ENCODE measurements at places on chromosomes 5 and 9.

GRCh38 chr9:97847474-97848214, 5.4 kb upstream of the FOXE1 start:
- no peak for DNase-seq

- DNase-seq = no peak
Measured at GRCh38 chr9:20478786-20479185, 143.5 kb downstream of the MLLT3 start.

GRCh38 chr5:106097340-106097739, 1573.4 kb downstream of the EFNA5 start:
- no peak for DNase-seq

- DNase-seq = no peak
Measured at GRCh38 chr9:7668541-7668940, 131.0 kb downstream of the DMAC1 start.

- DNase-seq = no peak
Measured at GRCh38 chr9:124629600-124629999, 122.4 kb upstream of the NR5A1 start.

GRCh38 chr9:22452415-22453010, 5.9 kb downstream of the DMRTA1 start:
- peak; percentile 33 for DNase-seq

- no peak for DNase-seq
Measured at GRCh38 chr9:630817-631216, 210.7 kb upstream of the DMRT1 start.

DNA sequence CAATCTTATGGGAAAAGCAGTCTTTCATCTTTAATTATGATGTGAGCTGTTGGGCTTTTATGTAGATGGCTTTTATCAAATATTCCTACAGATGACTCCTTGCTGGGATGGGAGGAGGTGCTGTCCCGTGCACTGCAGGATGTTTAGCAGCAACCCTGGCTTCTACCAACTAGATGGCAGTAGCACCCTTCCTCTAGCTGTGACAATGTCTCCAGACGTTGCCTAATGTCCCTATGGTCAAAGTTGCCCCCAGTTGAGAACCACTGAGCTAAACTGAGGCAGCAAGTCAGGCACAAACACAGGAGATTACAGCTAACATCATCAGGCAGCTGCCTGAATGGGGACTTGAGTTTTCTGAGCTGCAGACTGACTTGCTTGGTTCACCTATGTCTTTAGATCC, 401.9 kb upstream of the PDE4D start:
- no peak for DNase-seq

DNA sequence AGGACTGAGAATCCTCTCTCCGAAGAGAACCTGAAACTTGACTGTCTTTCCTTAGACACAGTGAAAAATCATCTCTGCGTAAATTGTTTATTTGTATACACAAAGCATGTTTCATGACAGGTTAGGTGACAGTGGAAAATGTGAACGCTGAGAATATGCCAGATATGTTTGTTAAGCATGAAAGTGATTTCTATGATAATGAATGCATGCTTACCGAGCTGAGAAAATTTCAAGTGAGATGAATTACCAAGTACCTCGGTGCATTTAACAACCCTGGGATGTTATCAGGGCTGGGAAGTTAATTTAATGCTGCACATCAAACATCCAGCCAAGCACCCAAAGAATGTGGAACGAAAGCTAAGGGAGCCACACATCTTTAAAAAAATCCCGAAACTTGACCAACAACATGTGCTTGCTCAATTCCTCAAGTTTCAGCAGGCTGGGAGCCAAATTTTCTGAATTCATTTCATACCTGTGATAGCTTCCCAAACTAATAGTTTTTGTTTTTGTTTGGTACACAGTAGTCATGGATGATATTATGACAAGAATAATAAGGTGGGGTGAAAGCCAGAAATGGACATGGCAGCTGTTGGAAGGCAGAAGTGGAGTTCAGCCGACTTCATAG, 336.9 kb downstream of the ARHGEF28 start:
- no peak for DNase-seq

GRCh38 chr9:26334706-26335105, 557.9 kb downstream of the CAAP1 start:
- no peak for DNase-seq

DNA sequence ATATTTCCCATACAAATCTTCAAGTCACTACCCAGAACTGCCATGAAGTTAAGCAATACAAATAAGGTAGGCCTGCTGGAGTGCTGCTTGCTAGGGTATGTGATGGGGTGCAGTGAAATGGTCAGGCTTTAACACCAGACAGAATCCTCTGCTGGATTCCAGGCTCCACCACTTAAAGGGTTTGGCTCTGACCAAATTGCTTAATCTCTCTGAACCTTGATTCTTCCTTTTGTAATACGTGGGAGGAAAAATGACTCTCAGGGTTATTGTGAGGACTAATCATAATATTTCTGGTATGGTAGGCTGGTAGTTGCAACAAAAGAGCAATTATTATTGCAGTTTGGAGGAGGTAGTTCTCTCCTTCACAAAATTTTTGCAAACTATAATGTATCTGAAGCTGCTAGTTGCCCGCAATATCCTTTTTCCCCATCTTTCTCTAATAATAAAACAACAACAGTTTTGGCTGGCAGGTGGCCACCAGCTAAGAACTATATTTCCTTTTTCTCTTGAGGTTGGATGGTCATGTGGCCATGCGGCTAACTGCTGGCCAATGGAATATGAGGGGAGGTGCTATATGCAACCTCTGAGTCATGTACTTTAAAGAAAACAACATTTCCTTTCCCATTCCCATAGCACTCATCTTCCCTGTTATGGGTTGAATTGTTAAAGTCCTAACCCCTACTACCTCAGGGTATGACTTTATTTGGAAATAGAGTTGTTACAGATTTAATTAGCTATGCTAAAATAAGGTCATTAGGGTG, 44.1 kb downstream of the CCL28 start:
- DNase-seq = no peak

- no peak for DNase-seq
Measured at GRCh38 chr9:132481053-132481849, 71.2 kb downstream of the CFAP77 start.

GRCh38 chr9:36867241-36867640, 166.8 kb downstream of the PAX5 start:
- DNase-seq = no peak

GRCh38 chr9:95005278-95006143, 279.0 kb downstream of the AOPEP start:
- DNase-seq = no peak

DNA sequence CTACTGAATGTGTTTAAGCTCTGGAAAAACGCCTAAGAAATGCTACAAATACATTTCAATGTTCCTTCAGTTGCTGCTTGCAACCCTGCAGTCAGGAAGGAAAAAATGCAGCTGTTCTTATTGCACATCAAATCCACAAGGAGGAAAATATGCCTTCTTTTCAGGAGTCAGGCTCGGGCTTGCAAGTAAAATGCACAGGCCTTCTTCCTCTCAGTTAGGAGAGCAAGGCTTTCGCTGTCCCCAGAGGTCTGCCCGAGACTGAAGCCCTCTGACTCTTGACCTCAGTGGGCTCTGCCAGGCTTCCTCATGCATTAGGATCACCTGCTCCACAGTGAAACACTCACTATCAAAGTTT, 899 bp upstream of the SHC3 start:
- no peak for DNase-seq

DNA sequence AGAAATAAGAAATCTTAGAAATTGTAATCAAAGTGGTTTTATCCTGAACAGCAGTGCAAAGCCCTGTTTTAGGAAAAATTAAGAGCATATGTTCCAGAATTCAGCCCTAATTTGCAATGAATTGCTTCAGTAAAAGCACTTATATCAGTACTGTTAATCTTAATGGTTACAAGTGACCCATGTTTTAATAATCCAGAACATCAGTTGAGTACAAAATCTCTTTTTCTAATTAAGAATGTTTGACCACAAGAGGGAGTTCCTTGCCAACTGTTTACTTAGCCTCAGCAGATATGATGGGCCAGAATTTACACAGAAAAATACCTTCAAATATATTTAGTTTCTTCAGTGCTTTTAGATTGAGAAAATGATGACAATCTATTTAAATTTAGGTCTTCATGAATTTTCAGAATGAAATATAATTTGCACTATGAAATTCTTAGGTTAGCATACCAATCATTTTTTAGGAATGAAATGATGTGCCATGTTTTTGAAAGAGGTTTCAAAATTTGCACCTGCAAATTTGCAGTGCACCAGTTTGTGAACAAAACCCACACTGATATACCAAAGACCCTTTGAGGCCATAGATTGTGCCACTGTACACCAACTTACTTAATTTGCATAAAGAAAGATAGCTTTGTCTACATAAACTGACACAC, 926.3 kb upstream of the ARRDC3 start:
- DNase-seq = no peak

- no peak for DNase-seq
Measured at GRCh38 chr5:71905834-71906711, 187.0 kb downstream of the CARTPT start.

- DNase-seq = no peak
Measured at GRCh38 chr9:129669141-129669718, 3.8 kb downstream of the PRRX2 start.

DNA sequence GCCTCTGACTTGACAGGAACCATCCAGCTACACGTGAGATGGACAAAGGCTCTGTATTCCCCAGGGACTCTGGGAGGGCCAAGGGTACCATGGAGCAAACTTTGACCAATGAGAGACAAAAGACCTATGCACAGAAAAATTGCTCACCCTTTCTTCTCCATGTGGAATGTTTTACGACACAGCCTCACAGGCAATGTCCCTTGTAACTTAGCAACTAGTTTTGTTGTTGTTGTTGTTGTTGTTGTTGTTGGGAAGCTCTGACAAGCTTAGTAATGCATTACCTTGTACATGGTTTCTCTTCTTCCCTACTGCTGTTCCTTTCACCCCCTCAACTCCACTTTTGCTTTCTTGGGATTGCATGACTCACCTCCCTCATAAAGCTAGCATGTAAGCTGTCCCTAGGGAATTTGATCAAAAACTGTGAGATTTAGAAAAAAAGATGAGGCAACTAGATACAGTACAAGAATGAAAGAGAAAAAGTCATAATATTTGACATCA, 550.9 kb downstream of the RAB3C start:
- DNase-seq = no peak

GRCh38 chr5:122723606-122724352, 51.1 kb upstream of the SNX2 start:
- DNase-seq = no peak

DNA sequence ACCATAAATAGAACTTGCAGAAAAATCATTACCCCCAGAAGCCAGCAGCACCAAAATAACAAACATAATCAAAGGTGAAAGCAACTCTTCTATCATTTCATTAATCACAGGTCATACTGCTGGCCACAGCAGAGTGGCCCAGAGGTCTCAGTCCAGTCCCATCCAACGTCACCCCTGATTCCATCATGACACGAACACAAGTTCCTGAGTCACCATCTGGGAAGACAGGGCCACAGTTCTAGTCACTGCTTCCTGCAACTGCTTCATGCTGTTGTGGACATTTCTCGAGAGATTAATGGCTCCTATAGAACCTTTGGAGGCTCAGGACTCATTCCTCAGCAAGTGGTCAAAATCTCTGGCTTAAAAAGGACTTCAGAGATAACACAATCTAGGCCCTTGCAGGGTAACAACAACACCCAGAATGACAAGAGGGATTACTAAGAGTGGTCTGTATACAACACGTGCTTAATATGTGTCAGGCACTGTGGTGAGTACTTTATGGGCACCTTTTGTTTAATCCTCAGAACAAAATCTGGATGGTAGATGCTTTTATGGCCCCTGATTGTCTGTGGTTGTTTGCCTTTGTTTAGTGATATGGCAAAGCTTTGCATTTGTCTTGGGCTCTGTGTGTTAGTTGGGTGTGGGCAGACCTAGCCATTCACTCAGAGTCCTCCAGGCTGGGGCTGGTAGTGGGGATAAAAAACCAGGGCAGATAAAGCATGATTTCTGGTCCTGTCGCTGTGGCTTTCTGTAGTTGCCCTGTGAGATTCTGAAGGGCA, 184.3 kb downstream of the DAB2IP start:
- no peak for DNase-seq

DNA sequence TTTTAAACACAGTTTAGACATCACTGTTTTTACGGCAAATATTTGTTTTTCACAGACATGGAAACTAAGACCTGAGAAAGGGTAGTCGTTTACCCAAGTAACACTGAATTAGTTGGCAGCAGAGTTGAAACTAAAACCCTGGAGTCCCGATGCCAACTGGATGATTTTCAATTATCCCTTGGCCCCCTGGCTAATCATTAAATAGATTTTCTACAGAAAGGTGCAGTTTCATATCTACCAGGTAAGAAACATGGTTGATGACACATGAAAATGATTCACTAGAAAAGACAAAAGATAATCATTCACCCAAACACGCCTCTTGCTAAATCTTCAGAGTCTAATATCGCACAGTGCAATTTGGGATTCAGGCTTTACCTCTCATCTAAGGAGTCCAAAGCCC, 136.9 kb downstream of the SEMA5A start:
- DNase-seq = no peak

GRCh38 chr5:54794135-54794975, 191.0 kb downstream of the ESM1 start:
- no peak for DNase-seq

DNA sequence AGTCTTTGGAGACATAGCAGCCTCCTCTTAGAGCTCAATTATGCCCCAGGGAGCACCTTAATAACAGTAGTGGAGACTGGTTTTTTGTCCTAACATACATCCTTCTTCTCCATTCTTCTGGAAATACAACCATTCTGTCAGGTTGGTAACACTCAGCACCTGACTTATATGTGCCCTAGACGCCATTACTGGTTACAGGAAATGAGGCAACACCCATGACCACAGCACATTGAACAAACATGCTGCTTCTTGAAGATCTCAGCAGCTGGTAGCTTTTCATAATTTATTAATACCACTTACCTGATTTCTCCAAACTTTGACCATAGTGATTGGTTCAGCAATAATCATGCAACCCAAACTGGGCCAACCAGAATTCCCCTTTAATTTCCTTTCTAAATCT, 25.1 kb upstream of the TRPM3 start:
- DNase-seq = no peak

DNA sequence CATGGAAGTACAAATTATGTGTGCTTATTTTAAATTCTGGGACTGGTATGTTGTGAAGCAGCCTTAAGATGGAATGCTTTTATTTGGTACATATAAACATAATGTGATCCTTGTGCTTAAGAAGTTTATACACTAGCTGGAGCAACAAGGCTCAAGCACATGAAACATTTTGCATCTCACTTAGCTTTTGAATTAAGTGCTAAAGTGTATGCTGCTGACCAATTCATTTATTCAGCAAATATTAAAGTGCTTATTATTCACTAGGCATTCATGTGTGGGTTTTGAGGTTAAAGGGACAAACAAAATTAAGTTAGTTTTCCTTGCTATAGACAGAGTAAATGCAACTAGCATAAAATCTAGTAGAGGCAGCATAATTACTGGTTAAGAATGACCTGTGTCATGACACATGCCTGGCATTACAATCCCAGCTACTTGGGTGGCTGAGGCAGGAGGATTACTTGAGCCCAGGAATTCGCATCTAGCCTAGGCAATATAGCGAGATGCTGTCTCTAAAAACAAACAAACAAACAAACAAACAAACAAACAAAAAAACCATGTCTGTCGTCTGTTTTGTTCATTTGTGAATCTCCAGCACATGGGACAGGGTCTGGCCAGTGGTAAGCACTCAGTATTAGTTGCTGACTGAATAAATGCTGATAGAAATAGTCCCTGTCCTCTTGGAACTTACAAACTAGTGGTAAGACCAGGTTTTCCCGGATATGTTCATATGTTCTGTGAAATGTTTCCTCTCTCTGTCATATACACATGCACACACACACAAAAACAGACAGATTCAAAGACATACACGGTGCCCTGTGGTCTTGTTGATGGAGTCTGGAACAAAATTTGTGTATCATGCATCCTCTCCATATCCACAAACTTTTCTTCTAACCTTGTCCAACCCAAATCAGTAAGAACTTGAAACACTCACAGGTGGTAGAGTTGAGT, 41.9 kb upstream of the TNFAIP8 start:
- DNase-seq = no peak
